ENCODE measurements at places on chromosomes 1 and 21. TPM values are rescaled to one million over a fixed set of nuclear protein-coding genes. Genes with fewer than 3 reads are reported as not detected.

- no peak for DNase-seq
These were observed 34.3 kb upstream of the CACYBP start for GRCh38 chr1:174965362-174966007.

The OR6N1 gene
- not detected for total RNA-seq

GRCh38 chr1:18965206-18966173 is 9.0 kb upstream of the IFFO2 start:
- DNase-seq = no peak

DNA sequence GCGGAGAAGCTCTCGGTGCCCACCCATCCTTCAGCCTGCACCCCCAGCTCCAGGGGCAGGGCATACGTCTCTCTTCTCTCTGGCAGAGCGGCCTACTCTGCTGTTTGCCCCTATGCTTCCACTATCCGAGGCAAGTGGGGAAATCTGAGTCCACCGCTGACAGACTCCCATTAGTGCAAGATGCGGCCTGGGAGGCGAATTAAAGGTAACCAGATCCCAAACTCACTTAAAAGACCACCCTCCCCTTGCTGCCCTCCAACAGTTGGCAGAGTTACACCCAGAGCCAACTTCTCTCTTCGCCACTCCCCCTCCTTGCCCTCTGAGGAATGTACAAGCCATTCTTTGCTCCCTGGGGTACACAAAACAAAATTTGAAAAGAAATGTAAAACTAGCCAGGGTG is 6.4 kb downstream of the FOXD3 start:
- no peak for DNase-seq

DNA sequence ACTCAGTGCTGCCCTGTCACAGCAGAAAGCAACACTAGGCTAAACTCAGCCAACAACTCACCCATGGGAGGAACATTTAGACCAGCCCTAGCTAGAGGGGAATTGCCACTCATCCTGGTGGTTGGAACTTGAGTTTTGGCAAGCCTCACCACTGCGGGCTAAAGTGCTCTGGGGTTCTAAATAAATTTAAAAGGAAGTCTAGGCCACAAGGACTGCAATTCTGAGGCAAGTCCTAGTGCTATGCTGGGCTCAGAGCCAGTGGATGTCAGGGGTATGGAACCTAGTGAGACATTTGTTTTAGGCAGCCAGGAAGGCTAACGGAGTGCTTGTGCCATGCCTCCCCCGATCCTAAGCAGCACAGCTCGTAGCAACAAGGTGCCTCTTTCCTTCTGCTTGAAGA is 78.0 kb downstream of the RGS13 start:
- DNase-seq = no peak

- DNase-seq = no peak
These were observed 874 bp downstream of the FAAP20 start for GRCh38 chr1:2193514-2194281.

GRCh38 chr1:5389101-5389885 is 602.9 kb downstream of the NPHP4 start:
- DNase-seq = no peak

GRCh38 chr1:3469104-3469848 is 14.8 kb downstream of the ARHGEF16 start:
- no peak for DNase-seq

DNA sequence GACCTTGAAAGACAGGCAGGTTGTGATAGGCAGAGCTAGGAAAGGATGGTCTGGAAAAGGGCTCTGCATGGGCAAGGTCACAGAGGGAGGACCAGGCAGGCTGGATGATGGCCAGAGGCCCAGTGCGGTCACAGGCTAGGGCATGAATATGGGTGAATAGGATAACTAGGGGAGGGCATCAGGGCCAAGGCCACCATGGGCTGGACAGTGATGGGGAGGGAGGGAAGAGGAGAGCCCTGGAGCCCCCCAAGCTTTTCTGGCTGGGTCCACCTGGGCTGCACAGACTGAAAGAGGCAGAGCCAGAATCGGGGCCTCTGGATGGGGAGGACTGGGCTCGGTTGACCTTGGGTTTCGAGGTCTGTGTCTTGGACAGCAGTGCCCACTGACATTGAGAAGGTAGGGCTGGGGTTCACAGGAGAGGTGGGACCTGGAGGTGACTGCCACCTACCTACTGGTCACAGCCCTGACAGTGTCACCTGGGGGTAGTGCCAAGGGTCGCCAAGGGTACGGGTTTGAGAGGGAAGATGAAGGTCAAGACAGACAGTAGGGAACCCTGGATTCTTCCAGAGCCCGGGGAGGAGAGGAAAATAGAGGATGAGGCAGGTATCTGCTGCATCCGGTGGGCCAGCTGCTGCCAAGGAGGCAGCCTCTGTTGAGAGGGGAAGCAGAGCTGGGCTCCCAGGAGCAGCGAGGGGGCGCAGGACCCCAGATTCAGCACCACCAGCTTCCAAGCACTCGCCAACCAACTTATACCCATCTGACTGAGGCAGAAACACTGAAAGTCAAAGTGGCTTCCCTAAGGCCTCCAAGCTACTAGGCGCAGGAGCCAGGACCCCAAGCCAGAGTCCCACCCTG is 6.1 kb upstream of the NPHP4 start:
- no peak for DNase-seq

The TESK2 gene
- 13.9 TPM for total RNA-seq

DNA sequence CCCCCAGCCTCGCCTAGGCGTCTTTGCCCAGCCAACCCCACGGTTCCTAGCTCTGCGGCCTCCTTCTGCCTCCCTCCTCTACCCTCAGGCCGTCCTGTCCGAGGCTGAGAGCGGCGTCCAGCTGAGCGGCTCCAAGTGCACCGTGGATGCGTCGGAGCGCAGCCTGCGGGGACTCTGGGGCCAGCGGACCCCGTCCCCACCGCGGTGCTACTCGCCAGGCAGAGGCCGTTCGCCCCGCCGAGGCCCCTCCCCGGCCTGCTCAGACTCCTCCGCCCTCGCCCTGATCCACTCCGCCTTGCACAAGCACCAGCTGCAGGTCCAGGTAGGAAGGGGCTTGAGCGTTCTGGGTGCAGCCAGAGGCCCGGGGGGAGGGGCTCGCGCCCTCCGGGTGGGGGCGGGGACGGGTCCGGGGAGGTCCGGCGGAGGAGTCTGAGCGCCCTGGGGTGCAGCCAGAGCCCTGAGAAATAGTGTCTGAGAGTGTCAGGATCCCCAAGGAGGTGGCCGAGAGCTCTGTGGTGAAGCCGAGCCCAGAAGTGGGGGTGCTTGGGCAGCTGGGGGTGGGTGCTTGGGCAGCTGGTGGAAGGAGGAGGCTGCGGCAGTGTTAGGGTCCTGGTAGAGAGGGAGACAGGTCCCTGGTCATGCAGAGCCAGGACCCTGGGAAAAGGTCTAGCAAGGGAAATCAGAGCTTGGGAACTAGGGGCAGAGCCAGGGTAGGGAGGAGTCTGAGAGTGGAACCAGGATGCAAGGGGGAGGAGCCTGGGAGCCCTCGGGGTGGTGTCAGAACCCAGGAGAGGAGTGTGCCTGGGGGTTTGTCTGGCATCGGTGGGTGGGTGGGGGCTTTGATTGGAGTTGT is 3.2 kb upstream of the NBPF3 start:
- no peak for DNase-seq

DNA sequence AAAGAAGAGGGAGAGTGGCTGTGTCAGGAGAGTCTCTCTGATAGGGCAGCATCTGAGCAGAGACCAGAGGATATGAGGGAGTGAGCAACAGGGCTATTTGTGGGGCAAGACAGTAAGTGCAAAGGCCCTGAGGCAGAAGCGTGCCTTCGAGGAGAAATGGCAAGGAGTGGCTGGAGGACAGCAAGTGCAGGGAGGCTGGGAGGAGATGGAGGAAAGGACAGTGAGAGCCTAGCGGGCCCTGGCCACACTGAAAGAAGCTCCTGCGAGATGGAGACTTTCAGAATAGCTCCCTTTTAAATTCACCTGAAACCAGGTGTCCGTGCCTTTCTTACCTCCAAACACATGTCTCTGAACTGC is 25.2 kb downstream of the EXOC8 start:
- no peak for DNase-seq

The CRABP2 gene
- total RNA-seq = 900 TPM

The SYCP1 gene
- not detected for total RNA-seq

- no peak for DNase-seq
These were observed 399.3 kb upstream of the PKN2 start for GRCh38 chr1:88284666-88285366.

The FABP3 gene
- total RNA-seq = 250 TPM

DNA sequence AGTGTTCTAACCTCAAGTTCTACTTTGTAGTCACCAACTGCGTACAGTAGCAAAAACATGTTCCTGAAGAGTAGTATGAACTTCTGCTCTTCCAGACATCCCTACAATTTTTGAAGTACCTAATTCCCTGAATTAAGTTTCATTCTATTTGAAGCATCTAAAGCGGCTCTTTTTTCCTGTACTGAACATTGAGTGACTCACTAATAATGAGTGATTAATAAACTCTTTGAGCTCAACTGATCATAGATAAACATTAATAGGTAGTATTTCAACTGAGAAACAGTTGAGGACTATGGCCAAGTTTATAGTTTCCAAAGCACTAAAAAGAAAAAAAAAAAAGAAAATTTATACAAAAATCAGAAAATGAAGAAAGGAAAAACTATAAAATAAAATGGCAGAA is 683.1 kb downstream of the LTN1 start:
- no peak for DNase-seq

- peak; percentile 64 for DNase-seq
These were observed 38.6 kb upstream of the GADD45A start for GRCh38 chr1:67646145-67647035.

The TGFB2 gene
- 107 TPM for total RNA-seq

DNA sequence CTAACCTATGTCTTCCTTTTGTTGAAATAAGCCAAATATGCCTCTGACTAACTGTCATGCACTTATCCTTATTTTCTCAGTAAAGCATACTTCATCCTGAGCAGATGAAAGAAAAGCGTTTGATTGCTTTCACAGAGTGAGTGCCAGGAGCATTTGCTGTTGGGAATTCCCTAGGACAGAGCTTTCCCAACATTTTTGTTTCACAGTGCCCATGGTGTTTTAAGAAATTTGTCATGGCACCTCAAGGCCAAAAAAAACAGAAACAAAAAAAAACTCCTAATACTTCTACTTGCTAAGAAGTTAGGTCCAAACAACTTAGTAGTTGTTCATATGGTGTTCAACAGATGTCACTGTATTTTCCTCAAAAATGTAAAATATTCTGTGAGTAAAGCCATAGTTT is 120.8 kb upstream of the BMP8A start:
- no peak for DNase-seq

The RHD gene
- total RNA-seq = not detected

The PTGER3 gene
- 4.4 TPM for total RNA-seq

The IPO13 gene
- total RNA-seq = 26.2 TPM

- peak; percentile 87 for DNase-seq
These were observed 1.9 kb downstream of the EIF4G3 start for GRCh38 chr1:21174654-21175323.

- DNase-seq = no peak
These were observed 28.2 kb downstream of the BATF3 start for GRCh38 chr1:212671342-212672031.

The FOXD3 gene
- not detected for total RNA-seq

DNA sequence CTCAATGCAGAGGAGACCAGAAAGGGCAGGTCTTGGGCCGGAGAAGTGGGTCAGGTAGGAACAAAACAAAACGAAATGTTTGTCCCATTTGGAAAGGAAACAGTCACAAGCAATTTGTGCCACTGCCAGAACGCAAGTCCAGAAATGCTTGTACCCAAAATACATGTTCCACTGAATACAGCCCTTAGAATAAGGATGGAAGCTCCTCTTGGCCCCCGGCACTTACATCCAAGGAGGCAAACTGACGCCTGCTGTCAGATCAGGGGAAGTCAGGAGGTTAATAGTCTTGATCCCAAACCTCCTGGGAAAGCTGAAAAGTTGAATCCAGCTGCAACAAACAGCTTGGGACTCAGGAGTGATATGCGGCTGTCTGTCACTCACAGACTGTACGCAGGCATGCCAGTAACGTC is 75.9 kb upstream of the GALNT2 start:
- DNase-seq = no peak

The TMIGD3 gene
- total RNA-seq = not detected

The KRTAP19-5 gene
- total RNA-seq = not detected

GRCh38 chr1:231460614-231461013 is 38.5 kb upstream of the EGLN1 start:
- DNase-seq = peak; percentile 78

DNA sequence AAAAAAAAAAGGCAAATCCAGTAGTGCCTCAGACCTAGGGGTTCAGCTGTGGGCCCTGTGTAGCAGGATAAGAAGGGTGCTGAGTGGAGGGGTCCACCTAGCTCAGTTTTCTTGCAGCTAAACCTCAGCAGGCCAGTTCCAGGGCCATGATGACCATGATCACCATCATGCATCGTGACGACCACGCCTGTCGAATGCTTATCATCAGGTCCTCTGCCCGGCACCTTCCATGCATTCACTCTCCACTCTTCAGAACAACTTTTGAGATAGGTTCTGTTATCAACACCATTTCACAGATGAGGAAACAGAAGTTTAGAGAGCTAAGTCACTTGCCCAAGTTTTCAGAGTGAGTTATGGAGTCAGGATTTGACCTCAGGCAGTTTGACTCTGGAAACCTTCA is 54.9 kb downstream of the ACBD3 start:
- no peak for DNase-seq

DNA sequence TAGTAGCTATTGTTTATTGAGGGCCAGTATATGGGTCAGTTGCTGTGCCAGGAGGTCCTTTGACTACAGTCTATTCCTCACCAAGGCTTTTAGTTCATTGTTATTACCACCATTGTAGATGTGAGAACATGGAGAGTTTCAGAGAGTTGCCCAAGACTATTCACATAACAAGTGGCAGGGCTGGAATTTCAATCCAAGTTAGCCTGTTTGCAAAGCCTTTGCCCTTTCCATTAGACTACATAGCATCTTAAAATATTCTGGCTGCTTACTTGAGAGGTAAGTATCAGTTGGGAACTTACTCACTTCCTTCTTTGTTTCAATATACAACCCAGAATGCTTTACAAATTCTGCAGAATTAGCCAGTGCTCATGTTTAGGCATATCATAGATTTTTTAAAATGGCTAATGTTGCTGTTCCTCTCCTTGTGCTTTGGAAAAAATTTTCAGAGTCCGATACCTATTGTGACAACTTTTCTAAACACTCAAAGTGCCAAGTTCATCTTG is 141.2 kb downstream of the FGGY start:
- DNase-seq = no peak

DNA sequence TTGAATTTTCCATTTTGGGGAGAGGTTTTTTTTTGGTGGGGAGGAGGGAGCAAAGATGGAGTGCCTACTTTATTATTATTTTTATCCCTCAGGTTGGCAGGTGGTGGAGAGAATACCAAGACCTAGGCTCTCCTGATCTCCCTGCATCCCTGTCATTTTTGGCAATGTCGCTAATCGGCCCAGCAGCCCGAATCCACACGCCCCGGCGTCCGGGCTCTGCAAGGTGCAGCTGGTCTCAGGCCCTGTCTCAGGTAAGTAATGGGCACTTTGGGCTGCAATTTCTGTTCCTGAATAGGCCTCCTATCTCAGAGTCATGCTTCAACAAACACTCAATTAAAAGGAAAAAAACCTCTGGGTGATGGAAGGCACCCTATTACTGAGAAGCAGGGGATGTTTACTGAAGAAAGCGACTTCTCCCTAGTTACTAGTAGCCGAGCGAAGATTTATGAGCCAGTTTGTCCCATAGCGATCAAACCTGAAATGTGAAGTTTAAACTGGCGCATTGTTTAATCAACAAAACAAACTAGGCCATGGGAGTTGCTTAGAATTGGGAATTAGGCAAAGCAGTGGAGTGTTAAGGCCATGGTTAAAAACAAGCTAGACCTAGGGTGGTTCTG is 137.8 kb downstream of the RWDD3 start:
- no peak for DNase-seq

GRCh38 chr1:198118134-198118533 is 38.7 kb upstream of the NEK7 start:
- DNase-seq = peak; percentile 94

The SYT11 gene
- 2.5 TPM for total RNA-seq

- no peak for DNase-seq
These were observed 853 bp upstream of the DOP1B start for GRCh38 chr21:36155603-36156338.

GRCh38 chr1:205258261-205258691 is 30.5 kb downstream of the TMCC2 start:
- no peak for DNase-seq
